Glutamatergic neuron (in vitro differentiated cells): ENCODE measurements at places on chromosomes 16 and 17. TPM values are rescaled to one million over a fixed set of nuclear protein-coding genes. Genes with fewer than 3 reads are reported as not detected.

Gene GP1BA
- 0.47 TPM for total RNA-seq

Gene KRT17
- total RNA-seq: not detected

Gene ITGAX
- not detected for total RNA-seq

DNA sequence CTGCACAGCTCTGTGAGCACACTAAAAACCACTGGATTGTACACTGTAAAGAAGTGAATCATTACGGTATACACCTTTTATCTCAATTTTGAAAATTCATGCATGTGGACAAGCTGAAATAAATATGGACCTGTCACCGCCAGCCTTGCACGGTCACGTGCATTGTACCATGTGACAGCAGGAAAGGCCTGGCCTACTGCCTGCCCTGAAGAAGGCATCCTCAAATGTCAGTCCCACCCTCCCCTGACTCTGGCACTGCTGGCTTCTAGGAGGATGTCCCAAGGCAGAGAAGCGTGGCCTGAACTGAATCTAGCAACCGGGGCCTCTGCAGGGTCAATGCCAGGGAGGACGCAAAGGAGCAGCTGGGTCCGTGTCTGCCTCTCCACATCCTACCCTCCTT is 34.6 kb downstream of the SLC38A8 start:
- no peak for DNase-seq

Gene OR4D1
- total RNA-seq: not detected

- no peak for DNase-seq
These were observed 286.7 kb downstream of the SEC14L1 start for GRCh38 chr17:77427391-77427991.

GRCh38 chr16:17571499-17572093 is 100.8 kb upstream of the XYLT1 start:
- no peak for DNase-seq

DNA sequence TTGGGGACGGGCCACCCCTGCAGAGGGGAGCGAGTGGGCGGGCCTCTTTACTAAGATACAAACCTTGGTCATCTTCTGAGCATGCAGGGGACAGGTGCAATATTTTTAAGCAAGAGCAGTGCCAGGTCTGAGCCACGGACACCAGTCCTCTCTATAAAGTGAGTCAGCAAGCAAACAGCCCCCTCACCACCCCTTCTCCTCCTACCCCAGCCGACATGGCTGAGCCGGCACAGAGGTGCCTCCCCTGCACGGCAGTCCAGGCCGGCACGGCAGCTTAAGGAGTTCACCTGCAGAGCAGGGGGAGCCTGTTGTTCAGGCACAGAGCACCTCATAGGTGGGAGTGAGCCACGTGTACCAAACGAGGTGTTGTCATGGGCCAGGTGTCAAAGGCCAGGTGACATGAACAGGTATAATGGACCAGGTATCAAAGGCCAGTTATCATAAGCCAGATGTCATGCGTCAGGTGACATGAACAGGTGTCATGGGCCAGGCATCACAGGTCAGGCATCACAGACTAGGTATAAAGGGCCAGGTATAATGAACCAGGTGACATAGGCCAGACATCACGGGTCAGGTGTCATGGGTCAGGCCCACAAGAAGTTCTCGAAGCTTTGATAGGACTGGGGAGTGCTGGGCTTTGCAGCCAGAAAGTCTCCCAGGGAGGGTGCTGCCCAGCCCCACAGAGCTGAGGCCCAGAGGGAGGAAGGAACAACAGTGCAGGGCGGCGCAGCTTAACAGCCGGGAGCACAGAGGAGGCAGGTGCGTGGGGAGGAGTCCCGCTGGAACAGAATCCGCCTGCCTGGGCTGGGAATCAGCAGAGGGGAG is 42.6 kb upstream of the ZNF469 start:
- no peak for DNase-seq

GRCh38 chr17:44794851-44795413 is 35.2 kb downstream of the GJC1 start:
- no peak for DNase-seq

DNA sequence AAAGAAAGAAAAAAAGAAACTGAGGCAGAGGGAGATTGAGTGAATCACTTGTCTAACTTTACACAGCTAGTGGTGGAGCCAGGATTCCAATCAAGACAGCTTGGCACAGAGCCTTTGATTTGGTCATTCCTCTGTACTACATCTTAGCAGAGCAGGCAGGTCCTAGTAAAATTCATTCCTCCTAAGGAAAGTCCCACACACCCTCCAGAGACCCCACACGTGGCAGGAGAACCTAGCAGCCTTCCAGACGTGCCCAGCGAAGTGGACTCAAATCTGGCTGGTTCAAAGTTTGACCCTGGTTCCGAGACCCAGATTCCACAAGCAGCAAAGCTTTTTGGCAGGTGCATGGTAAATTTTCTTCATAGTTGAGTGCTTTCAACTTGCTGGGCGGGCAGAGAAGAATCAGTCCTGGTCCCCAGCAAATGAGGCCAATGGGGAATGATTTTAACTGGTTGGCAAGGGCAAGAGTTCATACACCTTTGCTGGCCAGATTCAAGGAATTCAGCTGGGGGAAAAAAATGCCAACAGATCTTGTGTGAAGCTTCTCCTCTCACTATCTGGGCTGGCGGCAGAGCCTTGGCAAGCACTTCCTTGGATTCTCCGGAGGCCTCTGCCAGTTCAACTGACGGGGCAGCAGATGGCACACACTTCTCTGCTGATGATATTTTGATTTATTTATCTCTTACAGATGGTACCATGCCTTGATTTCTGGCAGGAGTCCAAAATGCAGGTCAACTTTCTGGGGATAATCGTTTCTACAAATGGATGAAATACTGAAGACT is 82.4 kb downstream of the GSG1L start:
- DNase-seq: no peak

GRCh38 chr17:14792746-14793145 is 472.4 kb downstream of the PMP22 start:
- DNase-seq: no peak

GRCh38 chr17:5598457-5598856 is 14.1 kb upstream of the NLRP1 start:
- DNase-seq: no peak

DNA sequence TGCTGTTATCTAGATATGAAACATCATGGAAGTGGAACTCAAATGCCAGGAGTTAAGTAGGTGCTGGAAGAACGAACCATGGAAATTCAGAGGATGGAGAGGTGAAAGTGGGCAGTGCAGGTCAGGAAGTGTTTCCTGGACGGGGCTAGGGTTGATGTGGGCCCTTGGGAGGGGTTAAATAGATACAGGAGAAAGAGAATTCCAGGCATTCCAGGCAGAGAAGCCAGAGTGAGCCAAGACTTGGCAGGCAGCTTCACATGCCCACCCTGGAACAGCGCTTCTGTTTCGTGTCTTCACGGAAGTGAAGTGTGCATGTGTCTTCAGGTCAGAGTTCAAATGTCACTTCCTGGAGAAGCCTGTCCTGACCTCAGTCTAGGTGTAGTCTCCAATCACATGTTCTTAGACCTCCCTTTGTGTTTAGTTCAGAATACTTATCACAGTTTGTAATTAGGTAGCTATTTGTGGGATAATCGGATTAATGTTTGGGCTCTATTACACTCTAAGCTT is 41.3 kb downstream of the GP2 start:
- DNase-seq: no peak

Gene SPAG9
- 327 TPM for total RNA-seq

DNA sequence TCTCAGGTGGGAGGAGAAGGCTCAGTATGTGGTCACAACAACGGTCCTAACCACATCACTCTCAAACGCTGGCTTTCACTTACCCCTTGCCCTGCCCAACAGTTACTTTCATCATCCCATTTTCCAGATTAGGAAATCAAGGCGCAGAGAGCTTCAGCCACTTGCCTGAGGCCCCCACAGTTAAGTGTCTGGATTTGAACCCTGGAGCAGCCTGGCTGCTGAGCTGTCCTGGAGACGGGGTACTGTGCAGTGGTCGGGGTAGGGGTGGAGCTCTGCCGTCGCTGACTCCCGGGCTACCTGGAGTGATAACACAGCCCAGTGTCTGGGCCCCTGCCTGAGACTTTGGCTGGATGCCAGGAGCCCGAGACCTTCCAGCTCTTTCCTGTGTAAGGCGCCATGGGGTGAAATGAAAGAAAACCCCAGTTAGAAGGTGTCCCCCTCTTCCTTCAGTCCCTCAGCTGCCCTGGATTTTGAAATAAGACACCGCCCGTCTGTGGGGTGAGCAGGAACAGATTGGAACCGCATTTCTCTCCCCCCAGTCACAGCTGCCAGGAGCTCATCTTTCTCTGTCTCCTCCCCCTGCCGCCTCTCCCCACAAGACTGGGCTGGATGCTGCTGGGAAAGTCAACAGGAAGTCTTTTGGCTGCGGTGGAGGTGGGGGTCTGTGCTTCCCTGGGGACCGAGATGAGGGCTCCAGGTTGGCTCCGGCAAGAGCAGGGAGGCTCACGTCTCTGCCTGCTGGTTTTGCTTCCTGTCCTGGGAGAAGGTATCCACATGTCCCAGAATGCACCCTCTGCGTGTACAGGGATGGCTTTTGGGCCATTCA is 280.2 kb downstream of the SEC14L1 start:
- peak; percentile 59 for DNase-seq

- DNase-seq: no peak
These were observed 38.5 kb downstream of the PIGL start for GRCh38 chr17:16255481-16255921.

DNA sequence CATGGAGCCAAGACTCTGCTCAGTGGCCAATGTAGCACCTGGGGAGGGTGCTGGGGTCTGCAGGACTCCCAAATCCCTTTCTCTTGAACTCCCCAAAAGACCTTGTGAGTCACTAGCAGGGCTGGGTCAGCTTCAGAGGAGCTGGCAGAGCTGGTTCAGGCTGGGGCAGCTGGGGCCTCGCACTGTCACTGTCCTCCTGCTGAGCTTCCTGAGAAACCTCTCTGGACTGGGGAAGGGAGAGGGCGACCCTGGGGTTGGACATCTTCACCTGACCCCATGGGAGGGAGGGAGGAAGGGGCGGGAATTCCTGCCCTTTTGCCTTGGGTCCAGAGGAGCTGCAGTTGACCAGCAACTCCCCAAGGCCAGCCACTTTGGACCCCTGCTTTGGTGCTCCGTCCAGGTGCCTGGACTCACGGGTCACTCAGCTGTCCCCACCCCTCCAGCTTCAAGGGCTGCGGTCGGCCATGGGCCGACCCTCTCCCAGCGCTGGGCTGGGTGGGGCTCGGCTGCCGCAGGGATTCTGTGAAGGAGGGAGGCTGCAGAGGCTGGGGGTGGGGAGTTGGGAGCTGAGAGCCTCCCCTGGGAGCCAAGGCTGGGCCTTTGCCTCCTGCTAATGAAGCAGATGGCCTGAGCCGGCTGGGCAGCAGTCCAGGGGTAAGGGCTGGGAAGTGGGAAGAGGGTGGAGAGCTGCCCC is 9.2 kb downstream of the FMNL1 start:
- DNase-seq: peak; percentile 78

GRCh38 chr17:61470530-61471136 is 18.4 kb downstream of the TBX4 start:
- no peak for DNase-seq

DNA sequence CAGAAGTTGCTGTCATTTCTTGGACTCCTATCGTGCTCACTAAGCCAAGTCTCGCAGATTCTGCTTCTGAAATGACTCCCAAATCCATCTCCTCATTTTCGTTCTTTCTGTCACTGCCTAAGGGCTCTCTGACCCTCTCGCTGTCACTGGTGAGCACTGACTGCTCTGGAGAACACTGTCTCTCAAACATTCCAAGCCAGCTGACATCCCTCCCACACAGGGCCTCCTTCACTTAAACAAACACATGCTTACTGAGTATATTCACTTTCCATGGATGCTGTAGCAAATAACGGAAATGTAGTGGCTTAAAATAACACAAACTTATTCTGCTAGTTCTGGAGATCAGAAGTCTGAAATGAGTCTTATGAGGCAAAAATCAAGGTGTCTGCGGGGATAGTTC is 18.8 kb downstream of the CACNG1 start:
- no peak for DNase-seq

Gene PHOSPHO1
- total RNA-seq: 0.22 TPM

Gene CA10
- 1.3 TPM for total RNA-seq

DNA sequence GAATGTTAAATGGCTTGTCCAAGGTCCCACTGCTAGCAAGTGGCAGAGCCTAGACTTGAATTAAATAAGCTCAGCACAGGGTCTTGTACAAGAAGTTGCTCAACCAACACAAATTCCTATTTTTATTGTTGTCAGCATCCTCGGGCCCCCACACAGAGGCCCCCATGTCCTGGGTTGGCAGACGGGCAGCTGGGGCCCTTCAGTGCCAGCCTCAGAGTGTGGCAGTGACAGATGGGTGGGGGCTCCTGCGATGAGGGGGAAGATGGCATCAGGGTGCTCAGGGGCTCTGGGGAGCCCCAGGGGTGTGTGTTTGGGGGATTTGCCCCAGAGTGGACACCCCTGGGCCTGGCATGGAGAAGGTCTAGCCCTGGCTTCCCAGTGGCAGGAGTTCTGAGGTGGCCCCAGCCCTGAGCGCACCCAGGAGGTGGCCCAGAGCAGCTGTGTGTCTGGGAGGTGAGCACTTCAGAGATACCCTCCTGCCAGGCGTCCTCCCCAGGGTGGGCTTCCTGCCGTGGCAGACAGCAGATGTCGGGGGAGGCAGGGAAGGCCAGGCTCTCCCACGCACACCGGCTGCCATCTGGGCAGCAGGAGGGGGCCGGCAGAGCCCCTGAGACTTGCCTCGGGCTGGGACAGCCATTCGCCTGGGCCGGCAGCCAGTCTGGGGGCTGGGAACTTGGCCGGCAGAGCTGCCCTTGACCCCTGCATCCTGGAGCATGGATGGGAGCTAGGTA is 150.8 kb downstream of the C16orf78 start:
- peak; percentile 67 for DNase-seq

- no peak for DNase-seq
These were observed 132.5 kb upstream of the PLCG2 start for GRCh38 chr16:81646561-81646960.

Gene SOCS1
- total RNA-seq: 11.1 TPM
